ENCODE measurements at places on chromosomes 2 and 18.

- no peak for DNase-seq
Measured at GRCh38 chr18:63208676-63209075, 110.9 kb downstream of the BCL2 start.

DNA sequence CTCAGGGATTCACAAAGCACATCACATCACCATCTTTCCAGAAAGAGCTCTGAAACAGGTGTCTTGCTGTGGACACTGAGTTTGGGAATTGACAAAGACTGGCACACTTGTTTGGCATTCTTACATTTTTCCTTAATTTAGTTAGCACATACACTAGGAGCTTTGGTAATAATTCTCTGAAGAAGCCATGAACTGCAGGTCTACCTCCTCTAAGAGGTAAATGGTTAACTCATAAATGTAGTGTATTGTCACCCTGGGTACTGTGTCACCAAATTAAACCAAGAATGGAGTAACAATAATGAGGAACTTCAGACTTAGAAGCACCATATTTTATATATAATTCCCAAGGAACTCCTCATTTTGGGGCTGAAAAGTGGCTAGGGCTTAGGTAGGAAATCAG lies 22.6 kb downstream of the EIF4E2 start:
- no peak for DNase-seq

DNA sequence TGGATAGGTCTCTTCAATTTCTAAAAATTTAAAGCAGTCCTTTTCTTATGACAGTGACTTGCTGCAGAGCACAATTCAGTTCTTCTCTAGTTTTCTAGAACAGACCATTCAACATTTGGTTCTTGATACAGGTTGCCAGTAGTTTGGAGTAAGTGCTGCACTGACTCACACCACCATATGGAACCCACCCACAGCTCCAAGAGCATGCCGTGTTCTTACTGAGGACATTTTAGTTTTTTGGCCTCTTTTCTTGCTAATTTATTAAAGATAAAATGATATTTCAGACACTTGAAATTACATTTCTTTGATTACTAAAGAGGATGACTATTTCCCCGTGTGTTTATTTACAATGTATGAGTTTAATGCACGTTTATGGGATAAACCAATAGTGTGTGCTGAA lies 120.0 kb downstream of the COL4A4 start:
- DNase-seq = no peak

DNA sequence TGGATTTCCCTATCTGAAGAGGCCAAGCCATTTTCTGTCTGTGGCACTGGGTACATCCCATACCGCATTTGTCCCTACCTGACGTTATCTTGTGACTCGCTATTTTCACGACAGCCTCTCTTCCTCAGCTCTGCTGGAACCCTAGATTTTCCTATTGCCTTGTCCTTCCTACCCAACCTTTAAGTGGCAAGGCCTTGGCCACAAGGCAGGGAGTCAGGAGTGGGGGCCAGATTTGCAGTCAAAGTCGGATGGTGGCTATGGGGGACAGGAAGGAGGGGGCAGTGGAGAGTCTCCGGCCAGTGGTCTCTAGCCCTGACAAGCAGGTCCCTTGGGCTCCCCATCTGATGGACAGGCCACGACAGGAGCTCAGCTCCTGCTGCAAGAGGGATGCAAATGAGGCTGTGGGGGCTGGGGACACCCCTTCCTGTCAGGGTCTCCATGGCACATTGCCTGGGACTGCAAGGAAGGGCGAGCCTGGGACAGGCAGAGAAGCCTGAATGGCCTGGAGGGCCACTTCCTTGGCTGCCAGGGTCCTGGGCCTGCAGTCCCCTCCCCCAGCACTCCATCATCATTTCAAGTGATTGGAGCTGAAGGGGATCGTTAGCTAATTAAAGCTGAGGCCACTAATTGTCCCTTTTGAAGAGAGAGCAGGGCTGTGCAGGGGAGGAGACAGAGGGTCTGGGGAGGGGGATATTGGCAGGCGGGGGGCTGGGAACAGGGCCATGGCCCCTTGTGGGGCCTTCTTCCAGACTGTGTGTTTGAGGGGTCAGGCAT lies 6.3 kb upstream of the ECEL1 start:
- no peak for DNase-seq

DNA sequence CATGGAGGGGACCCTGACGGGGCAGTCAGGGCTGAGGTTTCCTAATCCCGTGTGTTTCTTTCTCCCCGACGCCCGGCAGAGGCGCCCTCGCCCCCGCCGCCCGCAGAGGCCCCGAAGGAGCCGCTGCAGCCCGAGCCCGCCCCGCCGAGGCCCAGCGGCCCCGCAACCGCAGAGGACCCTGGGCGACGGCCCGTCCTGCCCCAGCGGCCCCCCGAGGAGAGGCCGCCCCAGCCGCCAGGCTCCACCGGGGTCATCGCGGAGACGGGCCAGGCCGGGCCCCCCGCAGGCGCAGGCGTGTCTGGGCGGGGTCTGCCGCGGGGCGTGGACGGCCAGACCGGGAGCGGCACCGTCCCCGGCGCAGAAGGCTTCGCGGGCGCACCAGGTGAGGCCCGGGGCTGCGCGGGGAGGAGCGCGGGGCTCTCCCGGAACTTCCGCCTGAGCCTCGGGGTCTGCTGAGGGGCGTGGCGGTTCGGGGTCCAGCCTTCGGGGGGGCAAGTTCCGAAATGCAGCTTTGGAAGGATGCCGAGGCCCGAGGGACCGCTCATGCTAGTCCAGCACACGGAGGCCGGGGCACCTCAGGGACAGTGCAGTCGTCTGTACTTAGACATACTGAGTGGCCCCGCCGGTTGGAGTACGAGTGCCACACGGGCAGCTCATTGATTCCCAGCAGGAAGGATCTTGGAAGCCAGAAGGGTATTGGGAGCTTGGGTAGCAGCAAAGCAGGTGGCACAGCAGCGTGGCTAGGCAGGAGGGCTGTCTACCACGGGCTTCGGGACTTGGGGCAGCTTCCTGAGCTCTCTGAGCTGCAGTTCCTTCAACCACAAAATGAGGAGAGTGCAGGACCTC lies 60.1 kb downstream of the EMILIN2 start:
- no peak for DNase-seq

DNA sequence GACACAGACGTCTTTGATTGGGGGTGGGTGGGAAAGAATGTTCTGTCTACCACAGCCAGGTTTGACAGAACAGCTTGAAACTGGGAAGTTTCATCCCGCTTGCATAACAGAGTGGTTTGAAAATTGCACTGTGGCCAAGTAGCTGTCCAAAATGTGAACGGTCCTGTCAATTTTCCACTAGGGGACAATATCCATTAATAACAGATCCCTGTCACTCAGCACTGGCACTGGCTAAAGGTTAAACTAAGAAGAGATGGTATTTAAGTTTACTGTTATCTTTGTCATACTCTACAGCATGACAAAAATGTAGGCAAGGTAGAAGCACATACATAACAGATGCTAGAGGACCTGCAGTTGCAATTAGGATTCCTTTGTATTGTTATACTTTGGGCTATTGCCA lies 55.6 kb upstream of the ACMSD start:
- no peak for DNase-seq

DNA sequence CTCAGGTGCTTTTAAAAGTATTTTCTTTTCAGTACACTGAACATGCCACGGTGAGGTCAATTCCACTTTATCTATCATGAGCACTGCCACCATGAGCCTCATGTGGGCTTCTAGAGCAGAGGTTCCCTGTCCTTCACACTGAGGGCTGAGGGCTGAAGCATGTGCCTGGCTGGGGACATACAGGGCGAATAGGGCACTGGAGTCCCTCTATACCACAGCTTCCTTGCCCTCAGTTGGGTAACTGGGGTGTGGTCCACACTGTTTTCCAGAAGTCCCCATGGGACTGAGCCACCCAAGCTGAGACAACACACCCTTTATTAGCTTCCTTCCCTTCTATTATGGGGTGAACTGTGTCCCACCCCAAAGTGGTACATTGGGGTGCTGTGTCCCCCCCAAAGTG lies 172.2 kb upstream of the ID2 start:
- no peak for DNase-seq

DNA sequence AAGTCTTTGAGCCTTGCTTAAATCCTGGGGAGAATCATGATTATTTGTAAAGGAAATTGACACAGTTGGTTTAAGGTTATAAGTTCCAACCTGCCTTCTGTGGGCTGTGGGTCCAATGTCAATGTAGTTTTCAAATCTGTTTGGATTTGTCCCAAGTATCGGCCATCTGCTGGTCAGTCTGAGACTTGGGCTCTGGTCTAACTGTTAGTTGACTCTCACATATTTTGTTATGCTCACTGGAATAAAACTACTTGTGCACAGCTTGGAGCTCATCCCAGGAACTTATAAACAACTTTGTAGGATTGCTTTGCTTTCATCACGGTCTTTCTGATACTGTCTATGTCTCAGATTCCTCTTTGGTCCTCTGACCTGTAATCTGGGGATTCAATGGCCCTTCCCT lies 1026.2 kb upstream of the ZEB2 start:
- DNase-seq = no peak

DNA sequence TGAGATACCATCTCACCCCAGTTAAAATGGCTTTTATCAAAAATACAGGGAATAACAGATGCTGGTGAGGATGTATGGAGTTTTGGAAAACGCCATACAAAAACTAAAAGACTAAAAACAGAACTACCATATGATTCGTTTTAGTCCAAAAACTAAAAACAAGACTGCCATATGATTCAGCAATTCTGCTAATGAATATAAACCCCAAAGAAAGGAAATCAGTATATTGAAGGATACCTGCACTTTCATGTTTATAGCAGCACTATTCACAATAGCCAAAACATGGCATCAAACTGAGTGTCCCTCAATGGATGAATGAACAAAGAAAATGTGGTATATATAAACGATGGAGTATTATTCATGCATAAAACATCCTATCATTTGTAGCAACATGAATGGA lies 224.4 kb upstream of the MC4R start:
- no peak for DNase-seq

GRCh38 chr2:16279641-16280040 lies 339.3 kb downstream of the MYCN start:
- DNase-seq = no peak

DNA sequence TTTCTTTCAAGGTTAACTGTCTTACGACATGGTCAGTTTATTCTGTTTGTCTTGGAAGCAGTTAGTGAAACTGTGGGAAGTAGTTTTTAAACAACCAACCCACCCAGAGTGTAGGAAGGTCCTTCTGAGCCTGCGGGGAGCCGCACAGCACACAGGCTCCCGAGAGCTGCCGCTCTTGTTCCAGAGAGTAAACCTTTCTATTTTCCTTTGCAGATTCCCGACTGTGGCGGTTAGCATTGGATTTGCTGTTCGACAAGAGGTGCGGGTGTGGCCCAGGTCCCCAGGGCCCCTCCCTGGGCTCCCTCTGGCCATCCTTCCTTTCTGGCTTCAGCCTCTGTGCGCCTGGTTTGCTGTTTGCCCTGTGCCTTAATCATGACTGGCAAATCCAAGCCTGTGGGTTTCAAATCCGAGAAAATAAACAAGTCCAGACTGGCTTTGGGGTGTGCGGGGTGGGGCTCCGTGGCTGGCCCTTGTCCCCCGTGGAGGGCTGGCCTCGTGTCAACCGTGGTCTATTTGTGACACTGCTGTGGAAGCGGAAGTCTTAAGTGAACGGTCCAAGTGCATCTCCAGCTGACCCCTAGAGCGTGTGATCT lies 30.7 kb downstream of the IMPA2 start:
- no peak for DNase-seq

GRCh38 chr18:11115276-11115675 lies 34.1 kb downstream of the PIEZO2 start:
- DNase-seq = no peak

DNA sequence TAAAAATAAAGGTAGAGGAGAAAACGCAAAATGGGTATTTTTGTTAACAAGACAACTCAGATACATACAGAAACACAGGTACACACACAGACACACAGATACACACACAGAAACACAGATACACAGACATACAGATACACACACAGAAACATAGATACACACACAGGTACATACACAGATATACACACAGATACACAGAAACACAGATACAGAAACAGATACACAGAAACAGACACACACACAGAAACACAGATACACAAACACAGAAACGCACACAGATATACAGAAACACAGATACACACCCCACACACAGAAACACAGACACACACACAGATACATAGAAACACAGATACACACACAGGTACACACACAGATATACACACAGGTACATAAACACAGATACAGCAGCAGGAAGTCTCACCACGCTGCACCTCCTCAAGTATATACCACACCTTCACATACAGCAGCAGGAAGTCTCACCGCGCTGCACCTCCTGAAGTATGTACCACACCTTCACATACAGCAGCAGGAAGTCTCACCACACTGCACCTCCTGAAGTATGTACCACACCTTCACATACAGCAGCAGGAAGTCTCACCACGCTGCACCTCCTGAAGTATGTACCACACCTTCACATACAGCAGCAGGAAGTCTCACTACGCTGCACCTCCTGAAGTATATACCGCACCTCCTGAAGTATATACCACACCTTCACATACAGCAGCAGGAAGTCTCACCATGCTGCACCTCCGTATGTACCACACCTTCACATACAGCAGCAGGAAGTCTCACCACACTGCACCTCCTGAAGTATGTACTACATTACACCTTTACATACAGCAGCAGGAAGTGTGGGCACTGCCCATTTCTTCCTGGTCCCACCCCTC lies 250.5 kb downstream of the HDAC4 start:
- DNase-seq = no peak

DNA sequence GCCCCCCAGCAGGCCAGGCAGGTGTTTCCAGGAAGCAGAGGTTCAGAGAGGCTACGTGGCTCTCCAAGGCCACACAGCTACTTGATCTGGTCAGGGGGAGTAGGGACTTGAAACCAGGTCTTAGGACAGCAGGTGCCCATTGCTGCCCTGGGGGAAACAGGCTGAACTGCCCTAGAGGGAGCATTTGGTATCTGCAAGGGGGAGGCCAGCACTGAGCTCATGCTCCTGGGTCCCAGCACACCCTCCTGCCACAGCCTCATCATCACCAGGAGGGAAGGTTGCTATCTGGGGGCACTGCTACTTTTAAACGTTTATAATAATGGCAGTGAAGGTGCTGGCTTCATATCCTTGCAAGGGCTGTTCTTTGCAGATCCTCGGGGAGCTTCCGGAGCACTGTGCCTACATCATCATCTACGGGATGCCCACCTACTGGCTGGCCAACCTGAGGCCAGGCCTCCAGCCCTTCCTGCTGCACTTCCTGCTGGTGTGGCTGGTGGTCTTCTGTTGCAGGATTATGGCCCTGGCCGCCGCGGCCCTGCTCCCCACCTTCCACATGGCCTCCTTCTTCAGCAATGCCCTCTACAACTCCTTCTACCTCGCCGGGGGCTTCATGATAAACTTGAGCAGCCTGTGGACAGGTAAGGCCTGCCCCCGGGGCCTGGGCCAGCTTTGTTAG lies 36.1 kb downstream of the ABCG8 start:
- no peak for DNase-seq

DNA sequence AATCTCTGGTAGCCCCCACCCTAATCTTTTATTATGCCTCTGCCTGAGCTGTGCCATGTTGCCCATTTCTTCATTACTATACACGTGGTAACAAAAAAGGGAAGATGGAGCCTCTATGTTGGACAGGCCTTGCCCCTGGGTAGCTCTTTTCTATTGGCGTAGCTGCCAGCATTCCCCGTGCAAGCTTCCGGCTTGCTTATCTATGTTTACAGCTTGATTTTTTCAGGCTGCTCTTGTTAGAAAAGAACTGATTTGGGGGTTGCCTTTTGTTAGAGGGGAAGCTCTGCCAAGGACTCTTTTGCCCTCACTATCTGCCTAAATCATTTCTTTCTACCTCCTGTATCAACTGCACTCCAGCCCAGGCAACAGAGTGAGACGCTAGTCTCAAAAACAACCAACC lies 45.5 kb upstream of the ZSWIM2 start:
- DNase-seq = no peak
